ENCODE measurements at places on chromosomes 2 and 18. TPM values are rescaled to one million over a fixed set of nuclear protein-coding genes. Genes with fewer than 3 reads are reported as not detected.

PSMA8 gene
- not detected for total RNA-seq

LIMS4 gene
- 1.1 TPM for total RNA-seq

ACVR1 gene
- 23.4 TPM for total RNA-seq

MAT2A gene
- total RNA-seq: 84.9 TPM

HOXD12 gene
- total RNA-seq: not detected

REG3G gene
- not detected for total RNA-seq

PRSS56 gene
- not detected for total RNA-seq

AMER3 gene
- not detected for total RNA-seq

All from smooth muscle cell of bladder (primary cell).